ENCODE measurements at places on chromosomes 5 and 9. TPM values are rescaled to one million over a fixed set of nuclear protein-coding genes. Genes with fewer than 3 reads are reported as not detected.

GRCh38 chr9:98838868-98839565 is 31.5 kb downstream of the GALNT12 start:
- no peaks in the 10 kb centered on the region for H3K4me1 ChIP-seq
- DNase-seq, result no peak
- H3K27me3 ChIP-seq, result no peaks in the 10 kb centered on the region
- no peak overlapping the region for H3K4me3 ChIP-seq

GRCh38 chr9:78725503-78725902 is 428.6 kb downstream of the PSAT1 start:
- no peak overlapping the region for H3K4me3 ChIP-seq
- no peak for DNase-seq
- no peaks in the 10 kb centered on the region for H3K36me3 ChIP-seq
- H3K27me3 ChIP-seq, result no peaks in the 10 kb centered on the region
- H3K4me1 ChIP-seq, result peaks cover 7% of the 10 kb centered on the region

DNA sequence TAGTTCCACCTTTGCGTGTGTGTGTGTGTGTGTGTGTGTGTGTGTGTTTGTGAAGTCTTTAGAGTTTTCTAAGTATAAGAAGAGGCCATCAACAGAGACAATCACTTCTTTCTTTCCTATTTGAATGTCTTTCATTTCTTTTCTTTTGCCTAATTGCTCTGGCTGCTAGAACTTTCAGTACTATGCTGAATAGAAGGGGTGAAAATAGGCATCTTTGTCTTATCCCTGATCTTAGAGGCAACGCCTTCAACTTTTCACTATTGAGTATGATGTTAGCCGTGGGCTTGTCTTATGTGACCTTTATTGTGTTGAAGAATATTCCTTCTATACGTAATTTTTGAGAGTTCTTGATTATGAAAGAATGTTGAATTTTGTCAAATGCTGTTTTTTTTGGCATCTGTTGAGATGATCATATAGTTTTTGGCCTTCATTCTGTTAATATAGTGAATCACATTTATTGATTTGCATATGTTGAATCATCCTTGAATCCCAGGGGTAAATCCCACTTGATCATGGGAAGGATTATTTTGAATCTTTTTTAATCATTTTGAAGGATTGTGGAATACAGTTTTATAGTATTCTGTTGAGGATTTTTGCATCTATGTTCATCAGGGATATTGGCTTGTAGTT is 134.8 kb upstream of the CD180 start:
- H3K36me3 ChIP-seq, result no peaks in the 10 kb centered on the region
- no peak for DNase-seq
- no peaks in the 10 kb centered on the region for H3K27me3 ChIP-seq
- no peaks in the 10 kb centered on the region for H3K4me1 ChIP-seq
- H3K4me3 ChIP-seq, result no peak overlapping the region

DNA sequence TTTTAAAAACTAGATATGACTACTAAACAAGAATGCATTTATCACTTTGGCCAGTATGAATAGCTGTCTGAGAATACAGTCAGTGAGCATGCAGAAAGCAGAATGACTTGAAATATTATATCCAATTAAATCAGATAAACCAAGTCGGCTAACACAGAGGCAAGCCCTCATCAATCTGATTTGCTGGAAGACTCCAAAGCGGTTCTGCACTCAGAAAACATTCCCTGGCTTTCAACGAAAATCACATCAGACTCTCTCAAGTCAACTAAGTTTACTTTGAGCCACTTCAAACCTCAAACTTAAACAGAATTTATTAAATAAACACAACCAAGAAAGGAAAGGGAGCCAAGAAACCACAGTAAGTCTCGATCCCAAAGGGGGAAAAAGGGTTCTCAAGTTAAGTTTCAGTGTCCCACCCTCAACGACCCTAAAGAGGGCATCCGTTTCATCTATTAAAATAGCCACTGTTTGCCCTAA is 1.4 kb downstream of the MYO10 start:
- H3K27ac ChIP-seq, result no peak overlapping the region
- peak overlapping the region; percentile 88 for H3K4me3 ChIP-seq
- peak; percentile 17 for DNase-seq
- H3K4me1 ChIP-seq, result peaks cover 46% of the 10 kb centered on the region
- peaks cover 50% of the 10 kb centered on the region for H3K27me3 ChIP-seq

DNA sequence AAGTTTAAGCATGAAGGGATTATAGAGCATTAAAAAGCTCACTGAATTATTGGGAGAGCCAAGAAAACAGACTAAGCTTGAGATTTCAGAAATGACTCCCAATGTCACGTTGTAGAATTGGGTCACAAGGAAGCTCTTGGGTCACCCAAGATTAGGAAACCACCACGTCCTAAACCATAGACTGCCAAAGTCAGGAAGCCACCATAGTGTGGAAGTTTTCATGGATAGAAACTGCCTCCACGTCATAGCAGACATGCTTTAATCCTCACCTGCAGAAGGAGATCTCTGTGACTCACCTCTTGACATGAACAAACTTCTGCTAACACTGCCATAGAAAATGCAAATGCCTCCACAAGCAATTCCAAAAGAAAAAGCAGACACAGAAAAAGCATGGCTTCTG is 106.3 kb downstream of the SLC1A3 start:
- no peak overlapping the region for H3K4me3 ChIP-seq
- DNase-seq, result no peak
- no peaks in the 10 kb centered on the region for H3K27me3 ChIP-seq
- H3K27ac ChIP-seq, result no peak overlapping the region

DNA sequence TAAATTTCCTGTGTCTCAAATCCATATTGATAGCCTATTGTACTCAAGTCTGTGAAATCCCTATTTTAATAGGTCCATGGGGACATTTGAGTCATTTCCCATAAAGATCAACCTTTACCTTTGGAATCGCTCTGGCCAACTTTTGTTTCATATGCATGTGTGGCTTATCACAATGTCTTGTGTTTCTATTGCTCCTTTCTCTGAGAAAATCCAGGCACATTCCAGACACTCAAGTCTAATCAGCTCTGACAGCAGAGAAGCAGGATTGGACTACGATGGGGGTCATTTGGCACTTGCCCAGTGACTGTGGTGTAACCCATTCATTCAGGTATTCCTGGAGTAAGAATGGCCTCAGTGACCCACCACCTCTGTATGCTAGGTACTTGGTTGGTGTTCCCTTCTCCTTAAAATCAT is 48.4 kb downstream of the ACTBL2 start:
- H3K27me3 ChIP-seq, result no peaks in the 10 kb centered on the region
- no peak for DNase-seq
- H3K36me3 ChIP-seq, result no peaks in the 10 kb centered on the region
- 0 out of 2 replicates have a peak, but pooled peaks cover 4% of the 10 kb centered on the region for H3K4me1 ChIP-seq
- H3K4me3 ChIP-seq, result no peak overlapping the region
- H3K27ac ChIP-seq, result no peak overlapping the region

Gene DNAJB5
- 37.4 TPM for total RNA-seq

Gene NOXA1
- total RNA-seq, result 0.59 TPM

Data from GM23338 (cell line).